Activated T-helper 1 cell treated with anti-CD3 and anti-CD28 coated beads, Interleukin-12 subunit alpha, Interleukin-12 subunit beta, Interleukin-2, Interleukin-4 antibody, amounts not matched to agents 30 ng/mL and 10 ng/mL and 1 ng/mL, durations not matched to agents 14 hours and 24 hours and 36 hours (primary cell): ENCODE measurements at places on chromosomes 5 and 9. TPM values are rescaled to one million over a fixed set of nuclear protein-coding genes. Genes with fewer than 3 reads are reported as not detected.

DNA sequence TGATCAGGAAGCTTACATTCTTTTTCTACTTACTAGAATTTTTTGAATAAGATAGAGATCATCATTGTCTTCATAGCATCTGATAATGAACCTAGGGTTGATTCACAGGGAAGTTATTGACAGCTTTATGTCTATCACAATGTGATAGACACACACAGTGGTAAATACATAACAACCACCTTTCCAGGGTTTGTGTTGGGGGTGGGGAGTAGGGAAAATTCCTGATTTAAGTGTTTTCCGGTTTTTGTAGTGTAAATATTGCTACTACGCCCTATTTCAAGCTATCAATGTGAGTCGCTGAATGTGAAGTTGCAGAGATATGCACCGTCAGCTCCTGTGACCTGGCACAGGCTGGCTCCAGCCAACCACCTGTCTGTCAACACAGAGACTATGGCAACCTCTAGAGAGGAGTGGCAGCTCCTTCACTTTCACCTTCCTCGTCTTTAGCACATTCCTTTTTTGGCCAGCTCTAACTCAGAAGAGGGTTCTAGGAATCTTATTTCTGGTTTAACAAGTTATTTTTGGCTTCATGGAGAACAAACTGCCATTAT lies 224.9 kb downstream of the MAT2B start:
- DNase-seq, result no peak

DNA sequence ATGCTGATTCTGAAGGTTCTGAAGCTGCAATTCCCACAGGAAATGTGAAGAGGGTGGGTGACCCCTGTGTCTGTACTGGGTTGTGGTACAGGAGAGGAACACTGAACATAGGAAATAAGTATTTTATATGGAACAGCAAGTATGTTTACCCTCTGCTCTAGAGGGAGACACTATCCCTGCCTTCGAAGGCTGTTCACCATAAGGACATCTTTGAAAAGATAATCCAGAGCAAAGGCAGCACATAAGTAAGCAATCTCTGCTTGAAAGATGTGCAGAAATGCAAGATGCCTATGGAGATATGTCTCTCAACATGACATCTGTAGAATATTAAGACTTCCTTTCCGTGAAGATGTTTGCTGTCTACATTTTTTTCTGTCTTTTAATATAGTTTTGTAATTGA lies 184.4 kb upstream of the EFNA5 start:
- no peak for DNase-seq

DNA sequence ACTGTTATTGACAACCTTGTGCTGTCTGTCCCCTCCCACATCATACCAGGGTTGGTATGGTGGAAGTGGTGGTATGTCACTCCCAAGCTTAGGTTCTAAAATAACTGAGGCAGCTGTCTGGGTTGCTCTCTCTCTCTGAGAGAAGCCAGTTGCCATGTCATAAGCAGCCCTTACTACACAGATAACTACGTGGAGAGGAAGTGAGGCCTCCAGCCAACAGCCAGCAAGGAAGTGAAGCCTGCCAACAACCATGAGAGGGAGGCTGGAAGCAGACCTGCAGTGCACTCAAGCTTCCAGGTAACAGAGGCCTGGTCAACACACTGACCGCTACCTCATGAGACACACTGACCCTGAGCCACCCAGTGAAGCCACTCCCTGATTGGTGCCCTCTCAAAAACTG lies 18.6 kb downstream of the CTNNAL1 start:
- DNase-seq, result no peak

Gene GRM6
- not detected in 2 replicates for total RNA-seq

Gene CSF1R
- total RNA-seq, result 0.10 TPM in 1 of 2 replicates, not detected in the other

DNA sequence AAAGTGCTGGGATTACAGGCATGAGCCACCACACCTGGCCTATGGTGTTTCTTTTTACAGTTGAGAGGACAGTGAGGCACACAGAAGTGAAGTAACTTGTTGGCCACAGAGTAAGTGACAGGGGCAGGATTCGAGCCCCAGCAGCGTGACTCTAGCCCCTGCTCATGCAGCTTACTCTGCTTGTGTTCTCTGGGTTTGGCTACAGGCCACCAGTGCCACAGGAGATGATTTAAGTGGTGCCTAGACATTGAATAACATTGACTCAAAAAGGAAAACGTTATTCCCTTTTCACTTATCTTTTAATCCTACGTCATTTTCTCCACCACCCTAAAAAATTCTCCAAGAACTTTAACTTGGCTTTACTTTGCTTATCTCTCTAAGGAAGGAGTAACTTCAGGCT lies 61.4 kb downstream of the SNX24 start:
- DNase-seq, result no peak

Gene TCF7
- 76.3 and 77.2 TPM in 2 replicates for total RNA-seq

DNA sequence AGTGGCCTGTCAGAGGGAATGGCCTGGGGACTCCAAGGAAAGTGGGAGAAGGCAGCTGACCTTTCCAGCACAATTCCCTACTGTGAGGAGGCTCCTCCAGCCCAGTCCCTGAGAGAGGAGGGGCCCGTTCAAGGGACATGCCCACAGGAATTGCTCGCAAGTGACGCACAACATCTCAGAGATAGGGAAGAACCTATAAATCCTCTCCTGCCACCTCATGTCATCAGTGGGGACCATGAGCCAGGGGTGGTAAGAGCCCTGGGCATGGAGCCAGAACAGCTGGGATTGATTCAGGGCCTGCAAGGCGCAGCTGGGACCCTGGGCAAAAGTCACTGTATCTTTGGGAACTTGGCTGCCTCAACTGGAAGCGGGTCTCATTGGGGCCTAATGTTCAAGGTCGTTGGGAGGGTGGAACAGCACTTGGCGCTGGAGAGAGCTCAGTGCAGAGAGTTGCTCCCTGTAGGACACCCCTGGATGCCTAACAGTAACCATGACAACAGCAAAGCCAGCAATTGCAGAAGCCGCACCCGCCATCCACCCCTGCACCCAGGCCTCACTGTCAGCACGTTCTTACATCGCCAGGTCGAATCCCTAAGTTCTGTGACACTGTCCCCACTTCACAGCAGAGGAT lies 41.3 kb upstream of the ORM1 start:
- DNase-seq, result no peak

DNA sequence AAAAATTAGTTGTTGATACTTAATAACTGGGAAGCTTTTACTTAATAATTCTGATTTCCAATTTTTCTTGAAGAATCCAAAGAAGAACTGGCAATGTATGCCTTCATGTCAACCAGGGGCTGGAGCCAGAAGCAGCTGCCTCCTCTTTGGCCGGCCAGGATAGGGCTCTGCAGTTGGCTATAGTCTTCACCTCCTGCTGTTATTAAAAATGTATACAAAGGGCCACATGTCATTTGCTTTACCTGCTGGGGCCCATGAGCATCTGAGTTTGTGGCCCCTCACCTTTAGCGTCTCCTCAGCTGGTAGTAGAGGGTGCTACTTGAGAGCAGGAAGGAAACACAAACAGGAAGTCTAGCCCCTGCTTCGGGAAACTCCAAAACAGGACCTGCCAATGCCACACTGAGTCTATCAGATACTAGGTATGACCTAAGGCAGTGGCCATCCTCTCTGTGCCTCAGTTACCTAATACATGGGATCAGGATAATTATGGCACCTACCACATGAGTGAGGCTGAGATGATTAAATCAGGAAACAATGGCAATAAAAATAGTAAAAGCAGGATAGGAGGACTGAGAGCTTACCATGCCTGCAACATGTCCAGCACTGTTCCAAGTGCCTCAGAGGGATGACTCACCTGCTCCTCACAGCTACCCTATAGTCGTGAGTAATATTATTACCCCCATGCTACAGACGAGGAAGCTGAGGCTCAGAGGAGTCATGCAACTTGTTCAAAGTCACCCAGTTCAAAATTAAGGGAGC lies 21.3 kb downstream of the CCDC69 start:
- DNase-seq, result no peak
